ENCODE measurements at places on chromosomes 1 and 21. TPM values are rescaled to one million over a fixed set of nuclear protein-coding genes. Genes with fewer than 3 reads are reported as not detected.

Gene HSD11B1
- 0.54 TPM for total RNA-seq

Gene PEX11B
- 32.2 TPM for total RNA-seq

Gene OPTC
- not detected for total RNA-seq

Gene RAB7B
- 2.8 TPM for total RNA-seq

Gene LCA5L
- 1.1 TPM for total RNA-seq

Gene TSSK3
- total RNA-seq: not detected

All from GM23248 (cell line).